ENCODE measurements at places on chromosomes 11 and 22.
A peak's percentile ranks its signal among the peaks of the same experiment; 100 is the strongest.

DNA sequence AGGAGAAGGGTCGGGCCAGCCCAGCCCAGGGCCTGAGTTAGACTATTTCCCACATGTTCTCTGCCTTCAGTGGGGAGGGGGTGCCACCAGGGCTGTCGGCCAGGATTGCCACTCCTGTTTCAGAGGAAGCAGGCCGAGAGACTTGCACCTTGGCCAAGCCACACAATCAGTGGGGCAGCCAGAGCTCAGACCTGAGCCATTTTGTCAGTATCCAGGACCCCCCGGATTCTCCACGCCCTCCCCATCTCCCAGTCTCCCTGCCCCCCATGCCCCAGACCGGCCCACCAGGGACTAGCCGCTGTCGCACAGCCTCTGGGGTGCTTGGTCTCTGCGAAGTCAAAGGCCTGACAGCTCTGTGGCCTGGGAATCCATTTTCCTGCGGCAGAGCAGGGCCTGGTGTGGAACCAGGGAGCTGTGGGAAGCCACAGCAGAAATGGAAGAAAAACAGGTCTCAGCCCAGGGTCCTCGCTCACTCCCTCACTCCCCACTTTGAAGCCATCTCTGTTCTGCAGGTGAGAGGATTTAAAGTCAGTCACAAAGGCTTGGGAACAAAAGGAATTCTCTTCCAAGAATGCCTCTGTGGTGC is 25.5 kb upstream of the MGAT3 start:
- no peak for DNase-seq

DNA sequence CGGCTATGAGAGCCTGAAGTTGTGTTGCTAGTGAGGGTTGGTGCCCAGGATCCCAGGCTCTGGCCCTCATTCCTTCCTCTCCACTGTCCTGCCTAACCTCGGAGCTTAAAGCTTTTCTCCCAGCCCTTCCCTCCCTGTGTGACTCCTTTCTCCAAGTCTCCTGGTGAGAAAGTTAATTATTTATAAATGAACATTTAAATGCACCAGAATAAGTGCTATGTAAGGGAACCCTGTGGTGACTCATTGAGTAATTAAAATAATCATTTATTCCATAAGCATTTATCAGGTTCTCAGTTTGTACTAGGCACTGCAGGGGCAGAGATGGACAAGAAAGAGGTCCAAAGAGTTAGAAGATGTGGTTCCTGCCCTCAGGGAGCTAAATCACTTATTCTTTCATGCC is 89.1 kb upstream of the ISX start:
- DNase-seq: no peak

- DNase-seq: no peak
Observed at GRCh38 chr11:19763330-19763729, 50.7 kb downstream of the NAV2 start.

- peak; percentile 50 for DNase-seq
Observed at GRCh38 chr11:126257764-126258163, 10.9 kb downstream of the SRPRA start.

- DNase-seq: no peak
Observed at GRCh38 chr11:82842019-82842418, 58.2 kb downstream of the PRCP start.

- no peak for DNase-seq
Observed at GRCh38 chr11:106233191-106233590, 155.7 kb downstream of the AASDHPPT start.

DNA sequence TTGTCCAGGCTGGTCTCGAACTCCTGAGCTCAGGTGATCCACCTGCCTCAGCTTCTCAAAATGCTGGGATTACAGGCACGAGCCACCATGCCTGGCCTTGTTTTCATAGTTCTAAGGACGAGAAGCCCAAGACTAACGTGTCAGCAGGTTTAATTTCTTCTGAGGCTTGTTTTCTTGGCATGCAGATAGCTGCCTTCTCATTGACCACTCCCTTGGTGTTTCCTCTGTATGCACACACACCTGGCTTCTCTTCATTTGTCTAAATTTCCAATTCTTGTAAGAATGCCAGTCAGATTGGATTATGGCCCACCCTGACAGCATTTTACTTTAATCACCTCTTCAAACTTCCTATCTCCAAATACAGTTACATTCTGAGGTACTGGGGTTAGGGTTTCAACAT is 72.5 kb upstream of the CTSC start:
- DNase-seq: no peak

GRCh38 chr11:65559951-65560537 is 1.9 kb upstream of the LTBP3 start:
- peak; percentile 50 for DNase-seq

DNA sequence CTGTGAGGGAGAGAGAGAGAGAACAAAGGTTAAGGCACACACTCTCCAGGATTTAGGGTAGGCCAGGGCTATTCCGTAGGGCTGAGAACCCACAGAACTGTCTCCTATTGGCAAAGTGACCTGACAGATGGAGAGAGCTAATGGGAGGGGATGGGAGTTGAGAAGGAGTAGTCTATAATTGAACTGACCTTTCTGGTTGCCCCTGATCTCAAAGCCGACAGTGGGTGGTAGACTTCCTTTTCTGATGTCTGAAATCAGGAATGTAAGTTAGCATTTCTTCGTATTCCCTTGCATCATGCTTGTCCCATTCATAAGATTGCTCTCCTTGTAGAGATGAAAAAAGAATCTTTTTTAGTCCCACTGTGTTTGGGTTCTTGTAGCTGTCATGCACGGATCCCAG is 210.1 kb downstream of the NTM start:
- DNase-seq: peak; percentile 73

GRCh38 chr11:27209562-27210005 is 153.4 kb downstream of the CCDC34 start:
- peak; percentile 100 for DNase-seq

GRCh38 chr11:73206801-73207200 is 11.3 kb upstream of the P2RY2 start:
- DNase-seq: no peak

GRCh38 chr11:111605681-111606080 is 3.4 kb downstream of the SIK2 start:
- DNase-seq: no peak

- no peak for DNase-seq
Observed at GRCh38 chr11:128897826-128898225, 6.7 kb downstream of the KCNJ5 start.

GRCh38 chr11:94830722-94831510 is 62.8 kb downstream of the AMOTL1 start:
- DNase-seq: peak; percentile 12

GRCh38 chr11:109864834-109865547 is 228.2 kb upstream of the ZC3H12C start:
- peak; percentile 69 for DNase-seq

DNA sequence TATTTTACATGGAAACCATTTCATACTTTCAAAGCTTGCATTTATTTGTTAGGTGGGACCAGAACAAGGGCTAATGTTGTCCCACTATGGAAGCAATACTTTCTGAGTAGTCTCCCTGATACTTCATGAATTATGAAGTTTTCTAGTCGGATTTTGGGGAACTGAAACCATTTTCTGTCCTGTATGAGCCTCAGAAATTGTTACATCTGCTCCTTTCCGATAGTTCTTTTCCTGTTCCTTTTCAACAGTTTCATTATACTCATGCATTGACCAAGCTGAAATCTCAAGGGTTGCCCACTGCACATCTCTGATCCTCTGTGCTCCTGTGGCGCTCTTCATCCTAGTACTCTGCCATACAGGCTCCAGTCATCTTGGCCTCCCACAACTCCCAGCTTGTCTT is 31.5 kb upstream of the GLYATL1 start:
- no peak for DNase-seq

GRCh38 chr11:95592471-95592870 is 197.1 kb downstream of the FAM76B start:
- peak; percentile 71 for DNase-seq

- no peak for DNase-seq
Observed at GRCh38 chr11:46850829-46851380, 4.8 kb upstream of the CKAP5 start.
